ENCODE measurements at places on chromosomes 13 and 19.

DNA sequence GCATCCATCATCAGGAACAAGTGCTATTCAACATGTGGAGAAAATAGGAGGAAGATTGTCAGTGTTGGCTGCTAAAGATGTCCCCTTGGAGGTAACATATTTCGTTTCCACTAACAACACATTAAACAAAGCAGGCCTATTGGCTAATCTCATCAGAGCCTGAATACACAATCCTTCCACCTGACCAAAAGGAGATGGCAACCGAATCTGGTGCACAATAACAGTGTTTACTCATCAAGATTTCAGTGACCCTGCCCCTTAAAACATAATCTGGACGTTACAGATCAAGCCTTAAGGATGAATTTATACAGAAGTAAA is 582.5 kb downstream of the EFNB2 start:
- no peak for DNase-seq

DNA sequence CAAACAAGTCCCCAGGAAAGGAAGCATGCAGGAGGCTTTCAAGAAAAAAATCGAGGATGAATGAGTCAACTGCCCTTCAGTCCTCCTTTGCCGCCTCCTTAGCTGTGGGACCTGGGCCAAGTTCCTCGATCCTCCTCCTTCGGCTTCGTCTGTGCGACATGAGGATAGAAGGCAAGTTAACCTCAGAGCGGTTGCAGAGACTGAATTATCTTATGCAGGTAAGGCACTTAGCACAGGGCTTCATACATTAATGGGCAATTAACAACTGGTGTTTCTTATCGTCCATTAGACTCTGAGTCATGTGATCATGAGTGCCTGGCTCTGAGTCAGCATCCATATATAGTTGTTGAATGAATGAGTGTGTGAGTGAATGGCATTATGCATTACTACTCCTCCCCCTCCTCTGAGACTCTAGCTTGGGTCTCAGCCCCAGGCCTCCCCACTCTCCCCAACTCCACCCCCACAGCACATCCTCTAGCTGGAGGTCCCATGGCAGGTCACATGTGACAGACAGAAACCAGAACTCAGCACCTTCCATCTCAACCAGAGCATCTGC is 1.6 kb upstream of the TTC9B start:
- DNase-seq = no peak

DNA sequence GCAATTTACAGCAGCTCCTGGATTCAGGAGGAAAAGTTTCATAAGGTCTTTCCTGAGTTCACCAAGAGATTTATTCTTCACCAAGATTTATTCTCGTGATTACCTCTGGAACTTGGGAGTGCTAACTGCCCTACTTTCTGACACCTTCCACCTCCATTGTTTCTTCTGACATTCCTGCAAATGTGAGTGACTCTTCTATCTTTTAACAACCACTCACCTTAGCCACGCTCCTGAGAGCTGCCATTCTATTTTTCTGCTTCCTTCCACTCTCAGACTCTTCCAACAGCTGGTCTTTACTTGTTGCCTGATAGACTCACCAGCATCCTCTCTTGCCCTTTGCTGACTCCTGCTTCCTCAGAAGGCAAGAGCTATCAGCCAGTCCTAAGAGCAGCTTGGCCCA is 11.5 kb upstream of the CBY2 start:
- no peak for DNase-seq

- no peak for DNase-seq
Observed at GRCh38 chr13:59276436-59276835, 887.3 kb downstream of the DIAPH3 start.

DNA sequence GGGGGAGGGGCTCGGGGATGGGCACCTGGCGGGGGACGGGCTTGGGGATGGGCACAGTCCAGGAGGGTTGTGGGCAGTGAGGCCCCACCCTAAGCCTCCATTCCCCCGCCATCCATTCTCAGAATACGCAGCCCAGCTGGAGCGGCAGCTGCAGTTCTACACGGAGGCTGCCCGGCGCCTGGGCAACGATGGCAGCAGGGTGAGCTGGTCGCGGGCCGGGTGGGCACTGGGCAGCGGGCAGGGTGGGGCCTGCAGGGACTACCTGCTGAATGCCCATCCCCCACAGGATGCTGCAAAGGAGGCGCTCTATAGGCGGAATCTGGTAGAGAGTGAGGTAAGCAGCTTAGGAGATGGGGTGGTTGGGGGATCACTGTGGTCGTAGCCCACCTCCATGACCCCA is 8.3 kb downstream of the PODNL1 start:
- no peak for DNase-seq

DNA sequence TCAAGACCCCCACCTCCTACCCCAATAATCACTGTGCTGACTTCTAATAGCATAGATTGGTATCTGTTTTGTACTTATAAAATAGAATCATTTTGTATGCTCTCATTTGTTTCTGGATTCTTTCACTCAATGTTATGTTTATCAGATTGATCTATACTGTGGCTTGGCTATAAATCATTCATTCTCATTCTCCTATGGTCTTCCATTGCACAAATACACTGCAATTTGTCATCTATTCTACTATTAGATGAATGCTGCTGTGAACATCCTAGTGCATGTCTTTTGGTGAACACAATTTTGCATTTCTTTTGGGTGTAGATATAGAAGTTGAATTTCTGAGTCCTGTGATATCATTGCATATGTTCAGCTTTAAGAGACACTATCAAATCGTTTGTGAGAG is 94.8 kb upstream of the AKAP11 start:
- no peak for DNase-seq

- DNase-seq = no peak
Observed at GRCh38 chr13:111469916-111470506, 149.6 kb downstream of the TEX29 start.

DNA sequence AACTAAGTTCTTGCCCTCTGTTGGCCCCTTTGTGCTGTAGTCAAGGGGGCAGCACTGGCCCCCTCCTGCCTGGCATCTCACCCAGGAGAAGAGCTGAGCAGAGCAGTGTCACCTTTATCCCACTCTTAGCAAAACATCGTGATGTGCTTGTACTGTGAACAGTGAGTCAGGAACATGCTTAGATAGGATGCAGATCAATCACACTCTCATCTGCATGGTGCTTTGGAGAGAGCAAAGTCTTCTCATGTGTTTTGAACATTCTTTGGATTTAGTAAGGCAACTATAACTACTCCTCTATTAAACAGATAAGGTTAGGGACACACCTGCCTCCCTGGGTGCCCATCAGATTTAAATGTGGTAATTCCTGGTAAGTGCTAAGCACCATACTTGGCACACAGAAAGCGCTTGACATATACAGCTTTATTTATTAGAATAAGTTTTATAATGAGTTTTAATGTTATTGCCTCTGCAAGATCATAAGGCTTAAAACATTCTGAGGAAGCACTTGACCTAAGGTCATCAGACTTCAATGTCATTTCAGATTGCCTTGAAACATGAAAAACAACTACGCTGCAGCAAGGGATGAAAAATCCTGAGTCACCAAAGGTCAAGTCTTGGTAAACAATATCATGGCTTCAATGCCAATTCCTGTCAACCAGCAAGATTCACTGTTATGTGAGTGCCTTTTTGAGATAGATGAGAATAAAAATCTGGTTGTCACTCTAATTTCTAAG is 82.4 kb upstream of the IRS2 start:
- no peak for DNase-seq

DNA sequence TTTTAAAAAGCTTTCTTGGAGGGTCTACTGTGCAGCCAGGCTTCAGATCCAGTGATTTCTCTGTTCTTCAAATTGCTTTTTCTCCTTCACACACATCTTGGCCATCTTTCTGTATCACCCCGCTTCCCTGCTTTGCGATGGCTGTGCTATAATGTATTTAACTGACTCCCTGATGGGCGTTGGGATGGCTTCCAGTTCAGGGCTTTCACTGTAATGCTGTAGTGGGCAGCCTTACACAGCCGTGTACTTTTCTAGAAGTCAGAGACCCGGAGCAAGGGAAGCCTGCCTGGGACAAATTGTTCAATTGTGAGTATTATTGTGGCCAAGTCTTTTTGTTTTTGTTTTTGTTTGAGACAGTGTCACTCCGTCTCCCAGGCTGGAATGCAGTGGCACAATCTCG is 19.4 kb upstream of the PAK4 start:
- no peak for DNase-seq

DNA sequence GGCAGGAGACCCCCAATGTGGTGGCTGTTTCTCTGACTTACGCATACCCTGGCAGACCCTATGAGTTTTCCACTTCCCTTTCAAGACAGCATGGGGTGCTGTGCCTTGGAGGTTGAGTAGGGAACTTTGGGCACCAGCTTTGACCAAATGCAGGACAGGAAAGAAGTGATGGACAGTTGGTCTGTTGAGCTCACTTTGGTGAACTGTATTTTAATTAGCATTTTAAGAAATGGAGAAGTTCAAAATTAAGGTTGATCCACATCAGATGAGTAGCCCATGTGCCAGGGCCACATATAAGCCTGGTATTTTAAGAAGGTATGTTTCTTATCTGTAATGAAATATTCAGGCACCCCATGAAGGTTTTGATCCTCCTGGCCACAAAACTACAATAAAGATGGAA is 46.1 kb upstream of the RAP2A start:
- DNase-seq = no peak

- peak; percentile 77 for DNase-seq
Observed at GRCh38 chr13:27374650-27375049, 49.8 kb upstream of the GTF3A start.

GRCh38 chr19:6059396-6059947 is 50.8 kb downstream of the RFX2 start:
- no peak for DNase-seq

DNA sequence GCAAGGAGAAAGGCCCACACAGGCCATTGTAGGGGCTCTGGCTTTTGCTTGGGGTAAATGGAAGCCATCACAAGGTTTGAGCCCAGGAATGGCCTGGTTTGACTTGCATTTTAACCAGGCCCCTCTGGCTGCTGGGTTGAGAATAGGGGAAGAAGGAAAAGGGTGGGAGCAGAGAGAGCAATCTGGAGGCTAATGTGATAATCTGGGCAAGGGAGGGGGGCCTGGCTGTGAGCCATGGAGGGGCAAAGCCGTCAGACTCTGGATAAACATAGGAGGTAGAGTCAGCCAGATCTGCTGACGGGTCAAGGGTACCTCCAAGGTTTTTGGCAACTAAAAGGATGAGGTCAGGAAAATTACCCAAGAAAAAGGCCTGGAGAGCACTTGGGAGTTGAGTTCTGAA is 41.6 kb downstream of the RFX2 start:
- DNase-seq = peak; percentile 67

DNA sequence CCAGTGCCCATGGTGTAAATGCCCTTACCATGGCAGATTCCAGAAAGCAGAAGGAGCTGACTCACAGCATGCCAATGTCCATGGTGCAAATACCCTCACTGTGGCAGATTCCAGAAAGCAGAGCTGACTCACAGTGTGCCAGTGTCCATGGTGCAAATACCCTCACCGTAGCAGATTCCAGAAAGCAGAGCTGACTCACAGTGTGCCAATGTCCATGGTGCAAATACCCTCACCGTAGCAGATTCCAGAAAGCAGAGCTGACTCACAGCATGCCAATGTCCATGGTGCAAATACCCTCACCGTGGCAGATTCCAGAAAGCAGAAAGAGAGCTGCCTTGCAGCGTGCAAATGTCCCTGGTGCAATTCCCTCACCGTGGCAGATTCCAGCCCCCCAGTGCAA is 163.8 kb upstream of the SOX1 start:
- no peak for DNase-seq

- DNase-seq = no peak
Observed at GRCh38 chr13:71515744-71516038, 351.3 kb downstream of the DACH1 start.

- DNase-seq = no peak
Observed at GRCh38 chr19:19074196-19074882, 10.5 kb downstream of the SLC25A42 start.

DNA sequence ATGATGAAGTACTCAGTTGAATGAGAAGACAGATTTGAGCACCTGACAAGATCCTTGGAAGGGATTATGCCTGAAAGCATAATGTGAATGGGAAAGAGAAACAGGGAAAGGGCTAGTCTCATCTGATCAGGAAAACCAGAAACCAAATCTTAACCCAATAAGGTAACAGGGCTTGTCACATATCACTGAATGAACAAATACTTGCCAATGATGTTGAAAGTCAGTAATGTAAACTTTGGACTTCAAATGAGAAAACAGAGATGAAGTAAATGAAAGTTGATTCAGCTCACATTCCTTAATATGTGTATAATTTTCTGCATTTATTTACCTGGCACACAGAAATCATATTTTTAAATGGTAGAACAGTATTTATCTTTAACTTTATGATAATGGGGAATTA is 480.0 kb downstream of the KCTD12 start:
- no peak for DNase-seq
